ENCODE measurements at places on chromosomes 12 and 14.

GRCh38 chr12:58346032-58346632 lies 404.8 kb downstream of the ATP23 start:
- DNase-seq, result no peak

GRCh38 chr14:39998854-39999253 lies 566.6 kb upstream of the FBXO33 start:
- DNase-seq, result no peak

- DNase-seq, result no peak
Measured at GRCh38 chr14:21533294-21533693, 7.1 kb upstream of the SALL2 start.

DNA sequence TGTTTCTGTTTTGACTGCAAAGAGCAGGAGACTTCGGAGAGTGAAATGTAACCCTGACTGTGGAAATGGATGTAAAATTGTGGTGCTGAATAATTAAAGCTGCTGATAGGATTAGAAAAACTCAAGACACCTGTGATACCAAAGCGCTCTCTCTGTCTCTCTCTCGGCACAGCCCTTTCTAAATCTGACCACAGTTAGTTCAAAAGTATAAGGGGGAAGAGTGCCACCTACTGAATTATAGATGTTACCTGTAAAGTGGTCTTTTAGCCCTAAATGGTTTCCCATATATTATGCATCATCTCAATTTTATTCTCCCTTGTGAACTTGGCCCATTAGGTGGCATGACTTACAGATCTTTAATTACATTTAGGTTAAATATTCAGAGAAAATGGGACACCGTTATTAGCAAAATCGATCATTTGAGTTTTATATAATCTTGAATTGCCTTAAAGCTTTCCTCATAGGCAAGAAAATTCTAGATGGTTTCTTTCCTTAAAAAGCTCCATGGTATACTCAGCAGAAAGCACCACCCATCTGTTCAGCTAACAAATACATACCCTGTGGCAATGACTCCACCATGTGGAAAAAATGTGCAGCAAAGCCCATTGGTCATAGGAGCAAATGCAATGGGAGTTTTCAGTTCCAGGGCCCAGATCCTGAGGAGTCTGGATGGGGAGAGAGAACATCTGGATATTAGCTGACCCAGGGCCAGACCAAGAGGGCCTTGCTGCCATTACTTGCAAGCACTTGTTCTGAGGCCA lies 18.1 kb downstream of the RFC5 start:
- DNase-seq, result peak; percentile 44

DNA sequence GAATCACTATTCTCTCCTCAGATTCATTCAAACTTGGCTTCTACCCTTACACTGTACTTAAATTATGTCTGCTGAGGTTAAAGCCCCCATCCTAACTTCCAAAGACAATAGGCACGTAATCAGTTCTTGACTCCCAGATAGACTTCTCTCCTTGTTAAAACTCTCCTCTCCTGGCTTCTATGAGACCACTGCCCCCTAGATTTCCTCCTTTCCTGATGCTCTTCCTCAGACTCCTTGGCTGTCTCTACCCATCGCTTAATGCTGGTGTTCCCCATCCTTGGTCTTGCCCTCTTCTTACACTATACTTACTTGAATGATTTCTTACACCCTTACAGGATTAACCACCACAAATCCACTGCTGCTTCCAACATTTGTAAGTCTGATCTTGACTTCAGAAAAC lies 32.8 kb downstream of the TC2N start:
- DNase-seq, result no peak

DNA sequence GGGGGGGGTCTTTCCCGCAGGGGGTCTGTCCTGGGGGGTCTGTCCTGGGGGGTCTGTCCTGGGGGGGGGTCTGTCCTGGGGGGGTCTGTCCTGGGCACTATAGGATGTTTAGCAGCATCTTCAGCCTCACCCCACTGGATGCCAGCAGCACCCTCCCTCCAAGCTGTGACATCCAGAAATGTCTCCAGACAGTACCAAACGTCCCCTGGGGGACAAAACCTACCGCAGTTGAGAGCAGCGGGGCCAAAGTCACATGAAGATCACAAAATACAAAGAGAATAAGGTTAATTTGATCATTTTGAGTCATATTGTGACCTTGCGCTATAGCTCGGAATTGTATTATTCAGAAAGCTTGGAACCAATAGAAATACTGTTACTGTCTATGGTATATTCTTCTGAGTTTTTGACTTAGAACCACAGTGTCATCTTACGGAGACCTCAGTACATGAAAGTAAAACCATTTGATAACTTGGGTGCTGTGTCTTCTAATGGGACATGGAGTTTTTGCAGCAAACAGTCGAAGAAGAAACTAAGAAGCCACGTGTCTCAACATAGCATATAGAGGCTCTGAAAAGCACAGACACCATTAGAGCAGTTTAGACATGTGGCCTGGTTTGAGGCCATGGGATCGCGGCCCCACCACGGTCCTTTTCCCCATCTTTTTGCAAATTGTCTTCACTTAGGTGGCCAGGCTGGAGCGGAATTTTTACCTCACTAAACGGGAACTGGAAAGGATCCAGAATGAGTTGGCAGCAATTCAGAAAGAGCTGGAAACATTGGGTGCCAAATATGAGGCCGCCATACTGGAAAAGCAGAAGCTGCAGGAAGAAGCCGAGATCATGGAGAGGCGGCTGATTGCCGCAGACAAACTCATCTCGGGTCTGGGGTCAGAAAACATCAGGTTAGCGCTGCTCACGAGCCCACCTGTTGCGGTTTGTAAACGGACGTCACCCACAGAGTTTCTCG lies 59.9 kb downstream of the CCDC92 start:
- DNase-seq, result no peak

- no peak for DNase-seq
Measured at GRCh38 chr12:40149673-40150260, 43.9 kb upstream of the SLC2A13 start.

DNA sequence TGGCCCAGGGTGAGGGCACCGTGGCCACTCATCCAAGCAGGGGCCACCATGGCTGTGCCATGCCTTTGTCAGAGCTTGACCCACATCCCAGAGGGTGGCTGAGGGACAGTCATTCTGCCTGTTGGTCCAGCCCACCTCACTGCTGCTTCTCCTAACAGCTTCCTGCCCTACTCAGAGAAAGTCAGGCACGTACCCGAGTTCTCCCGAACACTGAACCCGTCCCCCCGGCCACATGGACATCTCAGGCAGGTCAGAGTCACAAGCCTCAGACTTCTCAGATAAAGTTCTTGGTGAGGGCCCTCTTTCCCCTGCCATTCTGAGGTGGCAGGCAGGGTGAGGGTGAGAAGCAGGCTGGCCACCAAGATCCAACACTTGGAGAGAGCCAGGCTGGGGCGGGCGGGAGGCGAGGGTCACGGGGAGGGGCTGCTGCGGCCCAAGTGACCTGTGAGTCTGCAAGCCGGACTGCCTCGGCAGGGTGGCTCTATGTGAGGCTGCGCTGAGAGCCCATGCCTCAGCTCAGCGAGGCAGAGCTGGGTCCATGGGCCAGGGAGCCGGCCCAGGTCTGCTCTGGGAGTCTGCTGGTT lies 317.8 kb downstream of the TMEM121 start:
- no peak for DNase-seq

GRCh38 chr12:49705479-49706134 lies 1.6 kb downstream of the FMNL3 start:
- no peak for DNase-seq

- DNase-seq, result no peak
Measured at GRCh38 chr14:93323600-93324174, 9.1 kb downstream of the BTBD7 start.

DNA sequence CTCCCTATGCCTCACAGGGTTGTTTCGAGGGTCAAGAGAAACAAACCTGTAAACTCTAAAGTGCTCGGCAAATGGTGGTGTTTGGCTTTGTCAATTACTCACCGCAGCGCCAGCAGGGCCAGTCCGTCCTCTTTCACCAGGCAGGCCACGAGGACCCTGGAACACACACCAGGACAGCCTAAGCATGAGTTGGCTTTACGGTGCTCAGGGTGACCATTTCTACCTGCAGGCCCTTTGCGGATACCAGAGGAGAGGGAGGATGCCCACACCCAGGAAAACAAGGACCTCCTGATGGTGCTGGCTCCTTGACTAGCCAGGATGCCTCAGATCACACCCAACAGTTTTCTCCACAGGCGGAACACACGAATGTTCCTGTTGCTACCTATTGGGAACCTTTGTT lies 11.5 kb downstream of the COL2A1 start:
- no peak for DNase-seq

GRCh38 chr12:87082756-87083155 lies 826.6 kb upstream of the MGAT4C start:
- DNase-seq, result peak; percentile 10

All from Calu3 (cell line).